NCI-H2029 (cell line): ENCODE measurements at places on chromosomes 12 and 14.

GRCh38 chr12:67077617-67078016 lies 191.5 kb upstream of the CAND1 start:
- no peak for DNase-seq

DNA sequence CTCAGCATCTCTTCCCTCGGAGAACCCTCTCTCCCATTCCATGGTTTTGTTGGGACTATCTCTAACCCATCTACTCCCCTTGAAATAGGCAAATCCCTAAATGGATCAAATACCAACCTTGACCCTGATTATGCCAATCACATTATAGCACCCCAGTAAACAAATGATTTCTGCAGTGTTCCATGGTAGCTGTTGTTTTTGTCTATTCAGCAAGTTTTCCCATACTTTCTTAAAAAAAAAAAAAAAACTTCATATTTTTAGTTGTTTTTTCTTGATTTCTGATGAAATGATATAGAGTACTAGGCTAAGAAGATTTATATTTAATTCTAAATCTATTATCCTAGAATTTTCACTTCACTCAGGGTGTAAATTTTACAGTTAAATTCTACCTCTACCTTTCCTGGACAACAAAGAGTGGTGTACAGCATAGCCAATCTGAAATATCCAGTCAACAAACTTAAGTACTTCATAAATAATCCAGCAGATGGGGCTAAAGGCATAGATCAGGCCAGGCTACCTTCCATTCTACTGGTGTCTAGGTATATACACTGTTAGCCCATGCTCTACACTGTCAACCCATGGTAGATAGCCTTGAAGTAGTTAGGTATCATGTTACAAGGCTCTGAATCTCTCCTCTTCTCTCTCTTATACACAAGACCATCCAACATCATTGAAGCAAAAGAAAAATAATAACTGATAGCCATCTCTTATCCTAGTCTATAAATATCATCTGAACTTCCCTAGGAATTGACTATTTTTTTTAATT lies 82.2 kb downstream of the PLEKHG7 start:
- peak; percentile 84 for DNase-seq

DNA sequence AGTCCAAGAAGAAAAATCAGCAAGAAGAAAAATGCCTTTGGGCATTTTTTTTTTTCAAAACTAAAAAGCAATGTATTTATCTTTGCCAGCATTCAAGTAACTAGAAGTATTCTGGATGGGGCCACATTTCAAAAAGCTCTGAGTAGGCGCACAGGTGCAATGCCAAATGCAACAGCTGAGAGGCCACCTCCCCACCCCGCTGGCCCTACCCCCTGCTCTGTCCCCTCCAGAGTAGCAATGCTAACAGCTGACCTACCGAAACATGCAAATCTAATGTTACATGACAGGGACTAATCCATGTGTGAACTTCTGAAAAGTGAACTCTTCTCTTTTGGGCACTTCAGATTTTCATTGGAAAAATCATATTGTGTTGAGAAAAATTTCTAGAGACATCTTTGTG lies 153.7 kb upstream of the SLC38A2 start:
- no peak for DNase-seq

- no peak for DNase-seq
These were observed 90.7 kb downstream of the ITPK1 start for GRCh38 chr14:93025055-93025454.

GRCh38 chr12:113248842-113249435 lies 27.7 kb downstream of the TPCN1 start:
- no peak for DNase-seq

DNA sequence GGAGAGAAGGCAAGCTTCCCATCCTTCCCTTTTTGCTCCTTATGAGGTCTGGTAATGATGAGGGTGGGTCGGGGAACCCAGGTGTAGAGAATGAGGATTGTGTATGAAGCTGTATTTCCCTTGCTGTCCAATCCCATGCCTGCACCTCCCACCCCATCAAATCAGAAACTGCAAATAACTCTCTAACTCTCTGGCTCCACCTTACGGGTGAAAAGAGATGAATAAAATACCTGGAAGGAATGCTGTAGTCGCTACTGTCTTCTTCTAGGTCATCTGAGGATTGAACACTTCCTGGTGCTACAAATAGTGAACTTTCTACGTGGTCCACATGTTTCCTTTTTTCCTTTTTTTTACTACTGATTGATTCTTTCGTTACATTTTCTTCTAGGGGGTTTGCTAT lies 38.9 kb upstream of the DICER1 start:
- DNase-seq = no peak

GRCh38 chr12:69026336-69026735 lies 93.4 kb upstream of the CPM start:
- no peak for DNase-seq

- no peak for DNase-seq
These were observed 156.0 kb upstream of the PLEKHG7 start for GRCh38 chr12:92546635-92547348.

GRCh38 chr12:53999559-54000115 lies 324 bp upstream of the HOXC9 start:
- DNase-seq = peak; percentile 36

DNA sequence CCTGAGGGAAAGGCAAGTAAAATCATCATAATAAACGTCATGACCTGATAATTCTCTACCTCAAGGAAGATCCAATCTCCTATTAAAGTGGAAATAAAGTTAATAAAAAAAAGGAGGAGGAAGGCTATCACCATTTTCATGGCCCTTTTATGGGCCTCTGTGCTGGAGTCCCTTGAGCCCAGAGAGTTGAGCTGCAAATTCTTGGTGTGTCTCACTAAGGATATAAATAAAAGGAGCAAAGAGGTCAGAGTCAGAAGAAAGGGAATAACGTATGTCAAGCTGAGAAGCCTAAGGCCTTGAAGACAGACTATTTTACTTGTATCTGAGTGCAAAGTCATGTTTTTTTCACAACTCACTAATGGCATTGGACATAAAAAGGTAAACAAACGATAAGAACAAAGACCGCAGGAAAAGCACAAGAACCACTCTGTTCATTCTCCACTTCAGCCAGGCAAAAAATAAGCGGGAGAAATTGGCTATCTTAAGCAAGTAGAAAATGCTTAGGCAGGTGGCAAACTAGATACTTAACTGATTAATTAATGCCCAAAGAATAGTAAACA lies 12.0 kb upstream of the SMIM10L1 start:
- no peak for DNase-seq

- no peak for DNase-seq
These were observed 105.6 kb downstream of the DPF3 start for GRCh38 chr14:72788255-72788654.

- DNase-seq = peak; percentile 19
These were observed 239.9 kb upstream of the MIS18BP1 start for GRCh38 chr14:45492876-45493275.

DNA sequence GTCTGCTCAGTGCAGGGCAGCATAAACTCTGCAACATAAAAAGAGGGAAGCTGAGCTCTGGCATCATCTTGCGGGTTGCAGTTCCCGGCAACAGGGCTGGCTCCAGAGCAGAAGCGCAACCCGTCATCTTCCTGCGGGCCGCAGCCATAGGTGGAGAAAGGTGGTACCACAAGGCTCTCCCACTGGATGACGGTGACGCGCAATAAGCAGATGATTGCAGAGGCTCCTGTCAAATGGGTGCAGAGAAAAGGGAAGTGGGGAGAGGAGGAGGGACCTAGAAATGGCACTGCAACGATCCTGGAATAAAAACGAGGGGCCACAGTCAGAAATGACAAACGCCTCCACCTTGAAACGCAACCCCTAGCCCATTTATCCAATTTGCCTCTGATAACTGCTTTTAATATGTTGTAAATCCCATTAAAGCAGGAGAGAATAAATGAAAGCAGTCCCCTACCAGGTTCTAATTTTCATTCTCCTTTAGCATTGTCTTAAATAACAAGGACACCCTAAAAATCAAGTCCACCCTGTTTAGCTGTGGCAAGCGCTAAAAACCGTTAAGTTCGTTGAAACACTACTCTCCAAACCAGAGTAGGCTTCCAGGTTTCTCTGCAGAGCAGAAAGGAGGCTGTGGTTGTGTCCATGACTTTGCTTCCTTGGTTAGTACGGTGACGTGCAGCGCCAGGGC lies 30.9 kb upstream of the TUBA1C start:
- DNase-seq = peak; percentile 77
